Prostate gland (tissue), 2 donors: ENCODE measurements at places on chromosomes 1 and 21. TPM values are rescaled to one million over a fixed set of nuclear protein-coding genes. Genes with fewer than 3 reads are reported as not detected.

- no peak overlapping the region for H3K27ac ChIP-seq
- no peaks in the 10 kb centered on the region for H3K36me3 ChIP-seq
- no peaks in the 10 kb centered on the region for H3K27me3 ChIP-seq
- no peaks in the 10 kb centered on the region for H3K4me1 ChIP-seq
Measured at GRCh38 chr1:102857251-102857650, 251.1 kb downstream of the COL11A1 start.

DNA sequence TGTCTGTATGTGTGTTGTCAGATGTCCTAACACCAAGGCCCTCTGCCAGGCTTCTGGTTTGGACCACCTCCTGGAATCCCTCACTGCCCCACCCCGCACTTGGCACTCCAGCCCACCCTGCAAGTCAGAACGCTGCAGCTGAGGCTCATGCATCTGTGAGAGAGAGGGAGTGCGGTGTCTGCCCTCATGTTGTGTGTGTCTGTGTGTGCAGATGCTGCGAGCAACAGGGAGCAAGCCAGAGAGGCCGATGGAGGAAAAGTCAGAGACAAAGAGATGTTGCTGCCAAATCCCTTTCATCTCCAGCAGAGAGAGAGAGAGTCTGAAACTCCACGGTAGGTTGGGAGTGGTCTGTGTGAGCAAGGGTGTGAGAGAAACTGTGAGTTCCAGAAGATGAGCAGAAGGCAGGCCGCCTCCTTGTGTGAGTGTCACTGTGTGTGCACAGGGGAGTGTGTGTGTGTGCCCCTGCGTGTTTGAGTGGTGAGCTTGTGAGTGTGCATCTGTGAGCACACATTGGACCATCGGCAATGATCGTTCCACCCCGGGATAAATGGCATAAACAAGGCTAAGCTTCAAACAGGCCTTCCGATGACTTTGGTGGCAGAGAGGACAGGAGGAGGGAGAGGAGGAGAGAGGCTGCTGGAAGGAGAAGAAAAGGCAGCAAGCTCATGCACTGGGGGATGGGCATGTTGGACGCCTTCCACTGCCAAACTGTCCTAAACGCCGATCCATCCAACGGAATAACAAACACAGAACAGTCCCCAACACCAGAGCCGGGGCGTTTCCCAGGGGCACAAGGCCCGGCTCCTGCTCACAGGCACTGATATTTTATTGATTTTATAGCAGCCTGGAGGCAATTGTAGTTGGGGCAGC, 99.2 kb upstream of the GRIK3 start:
- no peak overlapping the region for H3K4me3 ChIP-seq
- no peaks in the 10 kb centered on the region for H3K36me3 ChIP-seq
- no peaks in the 10 kb centered on the region for H3K27me3 ChIP-seq

GRCh38 chr1:239354231-239354630, 32.1 kb upstream of the CHRM3 start:
- no peak overlapping the region for H3K4me3 ChIP-seq
- H3K27me3 ChIP-seq: no peaks in the 10 kb centered on the region
- H3K36me3 ChIP-seq: no peaks in the 10 kb centered on the region

- peak overlapping the region; percentile 8 for H3K27ac ChIP-seq
- H3K4me1 ChIP-seq: no peaks in the 10 kb centered on the region
- no peak for DNase-seq
- H3K36me3 ChIP-seq: no peaks in the 10 kb centered on the region
- H3K4me3 ChIP-seq: no peak overlapping the region
Measured at GRCh38 chr21:42746240-42746592, 92.8 kb downstream of the PDE9A start.

DNA sequence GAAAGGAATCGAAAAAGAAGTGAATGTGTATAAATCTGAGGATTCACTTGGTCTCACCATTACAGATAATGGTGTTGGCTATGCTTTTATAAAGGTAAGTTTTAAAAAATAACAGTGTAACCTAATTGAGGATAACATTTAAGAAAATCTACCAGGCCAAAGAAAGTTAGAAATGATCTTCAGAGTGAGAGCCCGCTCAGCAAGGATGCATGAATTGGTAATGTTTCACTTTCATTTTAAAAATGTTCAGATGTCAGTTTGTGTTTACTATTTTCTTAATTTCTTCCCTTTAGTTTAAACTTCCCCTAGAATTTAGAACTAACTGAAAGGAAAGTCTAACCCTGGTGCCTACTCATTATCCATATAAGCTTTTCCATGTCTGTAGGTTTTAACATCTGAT, 35.0 kb downstream of the GIPC2 start:
- H3K36me3 ChIP-seq: no peaks in the 10 kb centered on the region
- H3K27me3 ChIP-seq: no peaks in the 10 kb centered on the region
- H3K4me3 ChIP-seq: no peak overlapping the region
- no peaks in the 10 kb centered on the region for H3K4me1 ChIP-seq

DNA sequence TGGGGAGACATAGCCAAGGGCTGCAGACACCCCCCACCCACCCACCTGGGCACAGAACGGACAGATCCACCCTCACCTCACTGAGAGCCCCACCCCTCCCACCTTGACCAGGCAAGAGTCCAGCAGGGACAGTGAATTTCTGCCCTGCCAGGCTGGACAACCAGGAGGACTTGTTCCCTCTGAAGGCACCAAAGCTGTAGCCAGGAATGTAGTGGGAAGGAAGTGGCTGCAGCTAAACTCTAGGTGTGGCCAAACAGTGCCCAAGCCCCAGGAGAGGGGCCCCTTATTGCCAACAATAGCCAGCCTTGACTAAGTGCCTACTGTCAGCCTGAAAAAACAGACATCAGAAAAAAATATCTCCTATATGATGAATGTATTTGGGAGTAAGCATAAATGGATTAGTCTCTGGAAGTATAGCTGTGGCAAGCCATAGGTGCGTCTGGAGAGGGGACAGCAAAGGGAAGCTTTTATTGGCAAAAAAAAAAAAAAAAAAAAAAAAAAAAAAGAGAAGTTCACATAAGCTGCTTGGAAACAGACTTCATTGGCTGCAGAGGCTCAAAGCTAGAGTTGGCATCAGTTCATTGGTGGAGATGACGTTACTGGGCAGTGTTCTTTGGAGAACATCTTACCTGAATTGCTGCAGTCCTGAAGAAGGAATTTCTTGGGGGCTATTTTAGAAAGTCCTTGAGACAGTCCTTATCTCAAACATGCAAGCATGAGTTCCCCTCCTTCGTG, 64.1 kb upstream of the TMEM51 start:
- H3K27me3 ChIP-seq: no peaks in the 10 kb centered on the region
- H3K4me1 ChIP-seq: peaks cover 20% of the 10 kb centered on the region
- peak overlapping the region; percentile 62 for H3K27ac ChIP-seq
- H3K36me3 ChIP-seq: no peaks in the 10 kb centered on the region

- H3K4me3 ChIP-seq: no peak overlapping the region
- H3K27ac ChIP-seq: no peak overlapping the region
- no peak for DNase-seq
- H3K27me3 ChIP-seq: no peaks in the 10 kb centered on the region
- no peaks in the 10 kb centered on the region for H3K4me1 ChIP-seq
- no peaks in the 10 kb centered on the region for H3K36me3 ChIP-seq
Measured at GRCh38 chr1:103457886-103458455, 67.5 kb upstream of the RNPC3 start.

DNA sequence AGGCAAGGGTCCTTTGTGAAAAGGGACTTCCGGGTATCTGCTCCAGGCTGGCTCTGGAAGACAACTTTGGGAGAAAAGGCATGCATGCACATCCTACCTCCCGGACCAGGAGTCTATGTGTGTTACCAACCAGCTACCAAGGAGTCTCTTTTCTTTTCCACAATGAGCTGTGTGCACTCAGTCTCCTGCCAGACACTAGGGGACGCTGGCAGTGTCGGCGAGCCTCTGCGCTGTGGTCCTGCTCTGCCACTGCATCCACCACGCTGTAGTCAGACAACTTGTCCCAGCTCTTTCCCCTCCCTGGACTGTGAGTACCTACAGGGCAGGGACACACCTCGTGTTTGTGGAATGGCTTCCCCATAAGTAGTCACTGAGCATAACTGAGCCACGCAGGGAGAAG, 5.1 kb upstream of the SSR2 start:
- no peak for DNase-seq
- H3K27ac ChIP-seq: no peak overlapping the region
- no peak overlapping the region for H3K4me3 ChIP-seq
- no peaks in the 10 kb centered on the region for H3K36me3 ChIP-seq
- H3K4me1 ChIP-seq: no peaks in the 10 kb centered on the region
- no peaks in the 10 kb centered on the region for H3K27me3 ChIP-seq

- DNase-seq: no peak
- H3K4me1 ChIP-seq: no peaks in the 10 kb centered on the region
- no peaks in the 10 kb centered on the region for H3K36me3 ChIP-seq
- H3K4me3 ChIP-seq: no peak overlapping the region
- H3K27me3 ChIP-seq: no peaks in the 10 kb centered on the region
Measured at GRCh38 chr1:176896216-176896615, 268.3 kb downstream of the ASTN1 start.

DNA sequence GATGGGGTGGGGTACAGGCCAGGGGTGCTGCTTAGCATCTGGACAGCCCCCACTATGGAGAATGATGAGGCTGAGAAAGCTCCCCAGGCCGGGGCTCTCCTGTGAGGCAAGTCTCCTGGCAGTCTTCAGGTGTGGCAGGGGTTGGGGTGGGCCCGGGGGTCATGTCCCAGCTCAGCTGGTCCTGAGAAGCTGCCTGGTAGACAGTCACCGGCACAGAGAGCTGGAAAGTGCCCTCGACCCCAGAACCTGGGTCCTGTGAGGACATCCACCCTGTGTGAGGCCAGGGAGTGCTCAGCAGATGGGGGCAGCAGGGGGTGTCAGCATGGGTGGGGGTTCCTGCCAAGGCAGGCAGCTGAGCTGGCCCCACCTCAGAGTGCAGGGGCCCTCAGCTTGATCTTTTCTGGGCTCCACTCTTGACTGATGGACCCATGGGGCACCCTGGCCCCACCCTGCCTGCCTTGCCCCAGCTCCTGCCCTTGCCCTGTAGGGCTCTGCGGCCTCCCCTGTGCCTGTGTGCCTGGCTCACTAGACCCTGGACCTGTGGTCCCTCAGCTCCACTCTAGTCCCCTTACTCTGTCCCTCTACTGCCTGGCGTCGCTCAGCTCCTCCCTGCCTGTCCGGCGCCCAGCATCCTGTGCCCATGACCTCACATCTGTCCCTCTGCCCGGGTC, 5.8 kb downstream of the IBA57 start:
- DNase-seq: no peak
- H3K4me1 ChIP-seq: peaks cover 5% of the 10 kb centered on the region
- no peak overlapping the region for H3K4me3 ChIP-seq
- H3K27me3 ChIP-seq: no peaks in the 10 kb centered on the region
- peaks cover 7% of the 10 kb centered on the region for H3K36me3 ChIP-seq
- H3K27ac ChIP-seq: no peak overlapping the region

GRCh38 chr1:230064283-230064682, 2.8 kb upstream of the GALNT2 start:
- H3K4me3 ChIP-seq: no peak overlapping the region
- no peaks in the 10 kb centered on the region for H3K27me3 ChIP-seq
- no peaks in the 10 kb centered on the region for H3K4me1 ChIP-seq
- no peaks in the 10 kb centered on the region for H3K36me3 ChIP-seq
- no peak overlapping the region for H3K27ac ChIP-seq
- no peak for DNase-seq

GRCh38 chr1:168229893-168230292, 4.1 kb downstream of the SFT2D2 start:
- H3K4me1 ChIP-seq: no peaks in the 10 kb centered on the region
- no peaks in the 10 kb centered on the region for H3K36me3 ChIP-seq
- no peaks in the 10 kb centered on the region for H3K27me3 ChIP-seq
- DNase-seq: no peak

GRCh38 chr1:197561041-197561440, 214.2 kb downstream of the DENND1B start:
- no peak overlapping the region for H3K4me3 ChIP-seq
- H3K27me3 ChIP-seq: no peaks in the 10 kb centered on the region
- no peaks in the 10 kb centered on the region for H3K36me3 ChIP-seq
- H3K27ac ChIP-seq: no peak overlapping the region

DNA sequence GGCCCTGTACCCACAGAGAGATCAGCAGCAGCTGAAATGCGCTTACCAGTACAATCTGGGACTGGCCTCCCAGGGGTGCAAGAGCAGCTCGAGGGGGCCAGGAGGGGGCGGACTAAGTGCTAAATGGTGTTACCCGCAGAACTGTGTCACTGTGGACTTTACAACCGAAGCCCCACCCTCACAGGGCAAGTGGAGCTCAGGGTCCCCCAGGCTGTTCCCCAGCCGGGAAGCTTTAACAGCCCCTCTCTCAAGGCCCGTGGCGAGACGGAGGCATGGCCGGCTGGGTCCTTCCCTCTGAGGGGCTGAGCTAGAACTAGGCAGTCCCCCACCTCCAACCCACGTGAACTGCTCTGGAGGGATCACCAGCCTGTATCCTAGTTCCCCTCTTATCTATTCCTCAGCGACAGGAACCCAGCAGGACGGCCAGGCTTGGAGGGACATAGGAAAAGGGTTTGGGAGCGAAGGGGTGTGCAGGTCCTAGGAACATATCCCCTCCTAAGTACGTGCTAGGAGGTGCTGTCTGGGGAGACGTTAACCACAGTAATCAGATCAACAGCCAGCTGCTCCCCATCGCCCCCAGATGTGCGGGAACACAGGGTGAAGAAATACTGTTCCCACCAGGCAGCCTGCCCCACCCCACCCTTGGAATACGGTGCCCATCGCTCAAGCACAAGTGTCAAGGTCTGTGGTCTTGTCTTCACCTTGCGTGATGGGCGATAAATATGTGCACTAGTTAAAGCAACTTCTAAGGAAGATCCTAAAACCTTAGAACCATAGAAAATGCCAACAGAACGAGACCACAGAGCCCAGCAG, 24.4 kb downstream of the ZBTB17 start:
- H3K4me3 ChIP-seq: no peak overlapping the region
- DNase-seq: no peak
- H3K27ac ChIP-seq: peak overlapping the region; percentile 76
- H3K36me3 ChIP-seq: no peaks in the 10 kb centered on the region
- H3K27me3 ChIP-seq: no peaks in the 10 kb centered on the region

DNA sequence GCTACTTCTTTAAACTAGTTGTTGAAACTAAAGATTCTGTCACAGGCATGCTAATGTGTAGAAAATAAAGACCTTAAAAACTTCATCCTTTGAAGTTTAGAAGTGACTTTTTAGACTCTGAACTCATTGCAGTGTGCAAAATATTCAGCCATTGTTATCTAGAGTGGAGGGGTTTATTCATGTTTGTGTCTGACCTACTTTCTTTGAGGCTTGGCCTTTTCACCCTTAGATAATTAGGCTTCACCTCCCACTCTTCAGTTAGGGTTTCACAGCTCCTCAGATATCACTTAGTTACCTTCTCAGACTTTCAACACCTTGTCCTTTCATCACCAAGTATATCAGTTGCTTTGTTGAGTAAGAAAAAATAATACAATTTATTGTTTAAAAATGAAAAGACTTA, 75.9 kb downstream of the IVNS1ABP start:
- H3K4me3 ChIP-seq: no peak overlapping the region
- H3K4me1 ChIP-seq: no peaks in the 10 kb centered on the region
- no peak for DNase-seq
- H3K27me3 ChIP-seq: no peaks in the 10 kb centered on the region
- H3K36me3 ChIP-seq: no peaks in the 10 kb centered on the region

Gene NOS1AP
- total RNA-seq: 9.9 TPM

Gene HPCAL4
- not detected for total RNA-seq

Gene RAB7B
- 16.1 TPM for total RNA-seq

Gene FAM131C
- total RNA-seq: not detected

Gene AVPR1B
- not detected for total RNA-seq

Gene SELENON
- total RNA-seq: 90.0 TPM

Gene SFT2D2
- total RNA-seq: 44.1 TPM

Gene SPSB1
- 29.0 TPM for total RNA-seq

Gene CNR2
- not detected for total RNA-seq

Gene SLC45A1
- total RNA-seq: 5.2 TPM

Gene RXRG
- 1.4 TPM for total RNA-seq

Gene IGSF3
- 23.2 TPM for total RNA-seq

Gene KIF17
- 1.6 TPM for total RNA-seq
